ENCODE measurements at places on chromosomes 12 and 14. TPM values are rescaled to one million over a fixed set of nuclear protein-coding genes. Genes with fewer than 3 reads are reported as not detected.

The EML5 gene
- total RNA-seq, result 2.8 TPM

The DIO2 gene
- total RNA-seq, result not detected

The IL26 gene
- total RNA-seq, result 0.25 TPM

The SERPINA3 gene
- not detected for total RNA-seq

The LRIG3 gene
- total RNA-seq, result not detected

The P2RX2 gene
- not detected for total RNA-seq

The TAC3 gene
- not detected for total RNA-seq

The TEX22 gene
- total RNA-seq, result 1.3 TPM

The CISTR gene
- not detected for total RNA-seq

The B4GALNT3 gene
- total RNA-seq, result 1.4 TPM

The MYF6 gene
- total RNA-seq, result not detected

The ZC2HC1C gene
- 0.30 TPM for total RNA-seq

The RPL41 gene
- 5,989 TPM for total RNA-seq

The APOF gene
- not detected for total RNA-seq
